ENCODE measurements at places on chromosomes 6 and 20.

- DNase-seq: no peak
These were observed 32.8 kb downstream of the FAM83B start for GRCh38 chr6:54879188-54879985.

DNA sequence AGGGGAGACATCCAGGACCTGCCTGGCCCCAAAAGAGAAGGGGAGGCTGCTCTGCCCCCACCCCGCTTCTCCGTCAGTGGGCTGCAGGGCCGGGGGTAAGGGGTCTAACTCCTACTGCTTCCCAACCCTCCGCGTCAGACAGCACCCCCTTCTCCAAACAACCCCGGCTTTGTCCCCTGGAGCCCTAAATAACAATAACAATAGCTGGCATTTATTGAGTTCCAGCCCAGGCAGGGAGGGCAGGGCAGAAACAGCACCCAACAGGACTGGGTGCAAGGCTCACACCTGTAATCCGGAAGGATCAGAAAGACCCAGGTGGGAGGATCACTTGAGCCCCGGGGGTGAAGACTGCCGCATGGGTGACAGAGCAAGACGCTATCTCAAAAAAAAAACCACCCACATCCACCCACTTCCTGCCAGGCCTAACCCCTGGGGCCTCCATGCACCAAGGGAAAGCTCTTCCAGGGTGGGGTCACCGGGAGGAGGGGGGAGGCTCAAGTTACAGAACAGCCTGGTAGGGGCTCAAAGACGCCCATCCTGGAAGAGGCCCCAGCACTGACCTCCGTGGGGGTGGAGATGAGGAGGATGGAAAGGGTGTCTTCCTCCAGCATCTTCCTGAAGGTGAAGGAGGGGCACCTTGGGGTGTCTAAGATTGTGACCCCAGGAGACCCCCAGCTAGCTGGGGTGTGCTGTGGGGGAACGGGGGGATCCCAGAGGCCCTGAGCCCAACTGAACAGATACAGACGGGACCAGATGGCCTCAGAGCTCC is 1.3 kb upstream of the FNDC11 start:
- no peak for DNase-seq

GRCh38 chr6:34084591-34085290 is 61.1 kb downstream of the GRM4 start:
- DNase-seq: no peak

DNA sequence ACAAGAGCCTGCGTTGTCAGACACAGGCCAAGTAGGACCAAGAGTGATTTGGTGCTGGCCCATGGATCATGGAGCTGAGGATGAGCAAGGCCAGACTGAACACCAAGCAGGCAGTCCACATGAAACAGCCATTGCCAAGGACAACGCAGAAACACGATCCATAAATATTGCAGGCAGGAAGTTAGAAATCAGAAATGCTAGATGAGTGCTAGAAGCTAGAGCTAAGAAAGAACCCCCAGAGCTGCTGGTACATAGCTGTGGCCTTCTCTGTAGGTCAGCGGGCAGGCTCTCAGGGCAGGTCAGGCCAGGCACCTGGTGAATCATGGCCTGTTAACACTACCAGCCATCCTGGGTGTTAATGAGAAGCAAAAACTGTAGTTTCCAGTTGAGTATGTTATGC is 119.7 kb downstream of the ALDH8A1 start:
- DNase-seq: no peak

- DNase-seq: no peak
These were observed 835 bp downstream of the PRR18 start for GRCh38 chr6:166307082-166308032.

GRCh38 chr6:161546632-161547031 is 272.8 kb upstream of the AGPAT4 start:
- DNase-seq: no peak

GRCh38 chr20:2293486-2293885 is 2.3 kb upstream of the TGM3 start:
- no peak for DNase-seq

Measured in activated CD8-positive, alpha-beta memory T cell treated with anti-CD3 and anti-CD28 coated beads for 1 hour (primary cell).